ENCODE measurements at places on chromosomes 16 and 17.

DNA sequence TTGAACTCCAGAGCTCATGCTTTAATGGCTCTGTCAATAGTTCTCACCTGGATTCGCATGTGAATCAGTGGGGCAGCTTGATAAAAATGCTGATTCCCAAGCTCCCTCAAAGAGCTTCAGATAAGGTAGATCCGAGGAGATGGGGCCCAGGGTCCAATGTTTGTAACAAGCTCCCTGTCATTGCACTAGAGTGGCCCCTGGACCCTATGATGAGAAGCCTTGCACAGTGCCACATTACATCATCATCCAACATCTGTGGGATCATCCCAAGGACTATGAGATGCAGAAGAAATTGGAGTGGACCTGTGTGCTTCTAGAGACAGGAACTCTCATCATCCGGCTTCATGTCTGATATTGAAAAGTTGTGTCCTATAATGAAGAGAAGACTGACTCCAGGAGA is 340.8 kb downstream of the SHISA9 start:
- no peak for DNase-seq

- no peak for DNase-seq
Measured at GRCh38 chr16:14125708-14126107, 54.6 kb downstream of the MRTFB start.

GRCh38 chr16:14377326-14377725 is 252.7 kb downstream of the PARN start:
- DNase-seq = no peak

DNA sequence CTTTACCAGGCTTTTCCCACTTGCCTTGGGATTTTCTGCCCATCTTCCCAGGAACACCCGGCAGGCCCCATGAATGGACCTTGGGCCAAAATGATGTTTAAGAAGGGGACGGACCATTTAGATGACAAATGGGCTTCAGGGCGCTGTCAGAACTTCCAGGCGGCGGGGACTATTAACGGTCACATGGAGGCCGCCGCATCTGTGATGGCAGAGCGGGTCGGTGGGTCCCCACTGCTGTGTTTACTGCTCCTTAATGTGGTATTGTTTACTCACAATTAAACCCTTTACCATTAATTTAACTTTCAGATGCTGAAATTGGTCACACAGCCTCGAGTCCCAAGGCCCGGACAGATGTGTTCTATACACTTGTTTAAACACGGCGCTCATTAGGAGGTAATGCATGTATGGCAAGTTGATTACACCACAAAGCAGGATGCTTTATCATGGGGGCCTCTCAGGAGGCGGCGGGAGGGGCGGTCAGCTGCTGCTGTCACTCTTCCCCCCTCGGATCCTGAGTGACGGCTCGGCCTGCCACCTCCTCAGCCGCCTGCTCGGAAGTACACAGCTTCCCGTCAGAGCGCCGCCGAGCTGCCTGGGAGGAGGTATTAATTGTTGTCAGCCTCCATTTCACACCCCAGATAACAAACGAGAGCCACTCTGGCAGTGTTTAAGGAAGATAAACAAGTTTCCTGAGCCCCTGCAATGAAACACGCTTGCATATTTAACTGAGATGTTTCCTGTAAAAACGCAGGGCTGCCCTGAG is 83.9 kb upstream of the IRX3 start:
- no peak for DNase-seq

GRCh38 chr16:12406926-12407690 is 396.6 kb downstream of the CPPED1 start:
- no peak for DNase-seq

- DNase-seq = no peak
Measured at GRCh38 chr17:20259668-20260067, 207.7 kb downstream of the LGALS9B start.

DNA sequence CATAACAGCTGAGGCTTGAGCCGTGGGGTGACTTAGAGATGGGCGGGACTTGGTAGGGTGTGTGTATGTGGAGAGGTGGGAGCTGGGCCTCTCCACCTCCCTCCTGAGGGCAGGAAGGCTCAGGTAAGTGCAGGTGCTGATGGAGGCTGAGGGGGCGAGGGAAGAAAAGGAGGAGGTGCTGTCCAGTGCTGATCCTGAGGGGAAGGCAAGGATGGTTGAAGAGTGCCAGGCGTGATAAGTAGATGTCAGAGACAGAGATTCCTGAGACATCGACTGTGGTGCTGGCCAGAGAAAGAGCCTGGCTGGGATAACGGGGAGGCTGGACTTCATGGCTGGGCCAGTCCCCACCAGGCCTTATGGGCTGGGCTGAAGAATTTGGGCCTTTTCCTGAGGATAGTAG is 159.1 kb downstream of the SDK2 start:
- DNase-seq = no peak

Measured in stimulated activated CD8-positive, alpha-beta memory T cell treated with anti-CD3 and anti-CD28 coated beads, Interleukin-15, amount 100 ng/mL, for 48 hours (primary cell).